ENCODE measurements at places on chromosomes 6 and 20. TPM values are rescaled to one million over a fixed set of nuclear protein-coding genes. Genes with fewer than 3 reads are reported as not detected.

GRCh38 chr20:17059465-17059864 is 167.4 kb upstream of the PCSK2 start:
- DNase-seq = no peak
- no peaks in the 10 kb centered on the region for H3K27me3 ChIP-seq
- H3K36me3 ChIP-seq = peaks cover 1% of the 10 kb centered on the region
- H3K27ac ChIP-seq = no peak overlapping the region
- no peaks in the 10 kb centered on the region for H3K4me1 ChIP-seq

DNA sequence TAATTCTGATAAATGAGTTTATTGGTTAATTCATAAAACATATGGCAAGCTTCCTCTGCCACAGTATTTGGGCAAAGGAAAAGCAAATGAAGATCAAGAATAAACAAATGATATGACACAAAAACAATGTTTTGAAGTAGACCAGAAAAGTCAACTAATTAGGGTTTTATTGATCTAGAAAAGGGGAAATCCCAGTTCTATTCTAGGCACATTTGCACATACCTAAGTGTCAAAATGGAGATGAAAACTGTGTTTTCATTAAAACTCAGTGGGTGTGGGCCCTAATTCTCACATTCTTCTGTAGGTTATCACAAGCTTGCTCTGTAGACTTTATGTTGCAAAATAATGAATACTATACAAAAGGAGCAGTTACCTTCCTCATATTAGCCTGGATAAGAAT is 69.0 kb upstream of the TENT5A start:
- H3K36me3 ChIP-seq = no peaks in the 10 kb centered on the region
- H3K4me1 ChIP-seq = peaks cover 32% of the 10 kb centered on the region
- no peak overlapping the region for H3K4me3 ChIP-seq
- H3K27me3 ChIP-seq = no peaks in the 10 kb centered on the region
- DNase-seq = no peak
- H3K27ac ChIP-seq = no peak overlapping the region

DNA sequence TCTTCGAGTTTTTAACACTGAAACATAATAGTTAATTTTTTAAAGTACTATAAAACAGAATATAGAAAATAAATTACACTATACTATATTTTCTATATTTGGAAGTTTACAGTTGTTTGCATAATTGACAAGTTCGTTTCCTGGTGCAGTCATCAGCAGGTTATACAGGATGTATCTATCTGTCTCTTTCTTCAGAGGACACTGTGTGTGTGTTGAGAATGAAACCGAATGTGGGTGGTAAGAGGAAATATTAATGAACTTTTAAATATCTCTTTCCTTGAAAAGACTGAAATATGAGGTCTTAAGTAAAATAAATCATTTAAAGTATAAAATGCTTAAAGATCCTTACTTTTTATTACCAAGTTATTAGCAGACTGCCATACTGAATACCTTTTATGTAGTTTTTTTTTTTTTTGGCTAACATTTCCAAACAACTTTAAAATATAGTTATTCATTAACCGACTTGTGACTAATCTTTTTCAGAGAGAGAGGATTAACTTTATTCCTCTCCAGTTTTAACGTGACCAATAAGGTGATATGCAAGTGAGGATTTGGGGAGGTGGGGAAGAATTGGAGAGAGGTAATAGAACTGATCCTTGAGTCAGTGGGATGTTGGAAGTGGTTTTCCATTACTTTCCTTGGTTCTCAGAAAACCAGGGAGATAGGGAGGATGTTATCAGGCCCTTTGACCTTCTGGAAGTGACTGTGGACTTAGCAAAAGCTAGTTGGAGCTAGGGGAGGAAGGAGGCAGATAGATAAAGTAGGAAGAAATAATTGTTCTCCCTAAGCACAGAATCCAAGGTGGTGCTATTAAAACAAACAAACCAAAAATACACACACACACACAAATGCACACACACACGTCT is 380.0 kb upstream of the FLRT3 start:
- H3K27me3 ChIP-seq = no peaks in the 10 kb centered on the region
- peaks cover 42% of the 10 kb centered on the region for H3K4me1 ChIP-seq
- no peak overlapping the region for H3K4me3 ChIP-seq
- H3K36me3 ChIP-seq = no peaks in the 10 kb centered on the region
- DNase-seq = no peak

DNA sequence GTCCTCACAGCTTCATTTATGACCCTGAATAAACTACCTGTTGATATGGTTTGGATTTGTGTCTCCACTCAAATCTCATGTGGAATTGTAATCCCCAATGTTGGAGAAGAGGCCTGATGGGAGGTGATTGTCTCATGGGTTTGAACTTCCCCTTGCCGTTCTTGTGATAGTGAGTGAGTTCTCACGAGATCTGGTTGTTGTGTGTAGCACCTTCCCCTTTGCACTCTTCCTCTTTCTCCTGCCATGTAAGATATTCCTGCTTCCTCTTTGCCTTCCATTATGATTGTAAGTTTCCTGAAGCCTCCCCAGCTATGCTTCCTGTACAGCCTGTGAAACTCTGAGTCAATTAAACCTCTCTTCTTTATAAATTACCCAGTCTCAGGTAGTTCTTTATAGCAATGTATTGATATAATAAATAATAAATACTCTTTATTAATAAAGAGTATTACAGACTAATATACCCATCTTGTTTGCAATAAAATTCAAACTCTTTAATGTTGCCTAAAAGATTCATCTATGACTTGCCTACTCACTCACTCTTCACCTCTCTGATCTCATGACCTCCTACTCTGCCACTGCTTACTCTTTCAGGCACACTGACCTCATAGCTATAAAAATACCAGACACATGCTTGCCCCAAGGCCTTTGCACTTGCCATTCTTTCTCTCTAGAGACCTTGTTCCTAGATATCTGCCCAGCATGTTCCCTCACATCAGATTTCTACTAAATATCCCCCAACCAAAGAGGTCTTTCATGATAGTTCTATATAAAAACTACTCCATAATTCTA is 256.4 kb upstream of the MARCKS start:
- peak overlapping the region; percentile 49 for H3K27ac ChIP-seq
- DNase-seq = no peak
- no peak overlapping the region for H3K4me3 ChIP-seq

DNA sequence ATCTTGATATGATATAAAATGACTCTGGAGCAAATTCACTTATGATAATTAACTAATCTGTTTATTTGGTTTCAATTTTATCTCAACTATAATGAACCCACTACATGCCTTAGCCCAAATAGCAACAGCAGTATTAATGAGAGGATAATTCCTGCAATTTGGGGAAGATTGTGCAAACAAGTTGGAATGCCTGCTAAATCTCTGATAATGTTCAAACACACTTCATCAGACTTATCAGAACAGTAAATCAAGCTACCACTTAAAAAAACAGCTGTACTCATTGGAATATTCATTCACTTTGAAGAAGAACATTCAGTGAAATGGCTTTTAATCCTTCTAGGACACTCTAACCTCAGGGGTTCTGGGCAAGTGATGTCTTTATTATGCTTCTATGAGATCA is 85.4 kb downstream of the CBLN4 start:
- no peak overlapping the region for H3K27ac ChIP-seq
- H3K4me1 ChIP-seq = no peaks in the 10 kb centered on the region
- no peaks in the 10 kb centered on the region for H3K27me3 ChIP-seq
- no peak for DNase-seq
- H3K4me3 ChIP-seq = no peak overlapping the region
- H3K36me3 ChIP-seq = no peaks in the 10 kb centered on the region

GRCh38 chr20:9352739-9353138 is 161.7 kb upstream of the LAMP5 start:
- no peak for DNase-seq
- peaks cover 5% of the 10 kb centered on the region for H3K4me1 ChIP-seq
- H3K27me3 ChIP-seq = no peaks in the 10 kb centered on the region
- no peaks in the 10 kb centered on the region for H3K36me3 ChIP-seq
- H3K27ac ChIP-seq = no peak overlapping the region
- no peak overlapping the region for H3K4me3 ChIP-seq

DNA sequence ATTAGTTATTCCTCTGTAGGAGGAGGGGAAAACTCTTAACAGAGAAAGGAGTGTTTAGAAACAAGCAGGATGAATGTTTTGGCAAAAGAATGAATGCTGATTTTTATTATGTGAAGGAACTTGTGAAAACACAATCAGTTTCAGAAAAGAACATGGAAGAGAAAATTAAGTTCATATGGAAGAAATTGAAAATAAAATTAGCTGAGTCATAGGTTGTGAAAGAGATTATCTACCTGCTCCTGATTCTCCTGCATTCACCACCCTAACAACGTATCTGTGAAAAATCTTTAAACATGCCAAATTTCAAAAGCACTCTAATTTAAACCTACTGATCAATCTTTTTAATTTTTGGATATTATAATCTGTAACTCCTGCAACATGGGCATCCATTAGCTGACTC is 227.3 kb upstream of the RSPO3 start:
- peaks cover 15% of the 10 kb centered on the region for H3K27me3 ChIP-seq
- H3K27ac ChIP-seq = no peak overlapping the region
- DNase-seq = no peak
- H3K4me1 ChIP-seq = peaks cover 20% of the 10 kb centered on the region
- no peaks in the 10 kb centered on the region for H3K36me3 ChIP-seq

DNA sequence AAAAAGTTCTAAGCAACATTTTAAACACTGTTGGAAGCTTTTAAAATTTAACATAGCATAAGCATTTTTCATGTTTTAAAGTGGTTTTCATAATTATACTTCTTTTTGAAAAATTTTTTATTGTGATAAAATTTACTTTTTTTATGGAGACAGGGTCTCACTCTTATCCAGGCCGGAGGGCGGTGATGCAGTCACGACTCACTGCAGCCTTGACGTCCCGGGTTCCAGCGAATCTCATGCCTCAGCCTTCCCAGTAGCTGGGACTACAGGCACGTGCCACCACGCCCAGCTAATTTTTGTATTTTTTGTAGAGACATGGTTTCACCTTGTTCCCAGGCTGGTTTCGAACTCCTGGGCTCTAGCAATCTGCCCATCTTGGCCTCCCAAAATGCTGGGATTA is 46.1 kb upstream of the TULP4 start:
- peaks cover 16% of the 10 kb centered on the region for H3K36me3 ChIP-seq
- H3K27ac ChIP-seq = no peak overlapping the region
- no peaks in the 10 kb centered on the region for H3K27me3 ChIP-seq
- DNase-seq = no peak

DNA sequence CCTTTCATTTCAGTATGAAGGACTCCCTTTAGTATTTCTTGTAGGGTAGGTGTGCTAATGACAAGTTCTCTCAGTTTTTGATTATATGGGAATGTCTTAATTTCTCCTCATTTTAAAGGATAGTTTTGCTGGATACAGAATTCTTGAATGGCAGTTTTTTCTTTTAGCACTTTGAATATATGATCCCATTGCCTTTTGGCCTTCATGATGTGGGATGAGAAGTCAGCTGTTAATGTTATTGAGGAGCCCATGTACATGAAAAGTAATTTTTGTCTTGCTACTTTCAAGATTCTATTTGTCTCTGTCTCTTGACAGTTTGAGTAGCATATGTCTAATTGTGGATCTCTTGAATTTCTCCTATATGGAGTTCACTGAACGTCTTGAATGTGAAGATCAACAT is 30.9 kb downstream of the RSPH3 start:
- no peak overlapping the region for H3K4me3 ChIP-seq
- no peaks in the 10 kb centered on the region for H3K27me3 ChIP-seq
- DNase-seq = no peak
- H3K36me3 ChIP-seq = peaks cover 34% of the 10 kb centered on the region
- peak overlapping the region; percentile 46 for H3K27ac ChIP-seq

DNA sequence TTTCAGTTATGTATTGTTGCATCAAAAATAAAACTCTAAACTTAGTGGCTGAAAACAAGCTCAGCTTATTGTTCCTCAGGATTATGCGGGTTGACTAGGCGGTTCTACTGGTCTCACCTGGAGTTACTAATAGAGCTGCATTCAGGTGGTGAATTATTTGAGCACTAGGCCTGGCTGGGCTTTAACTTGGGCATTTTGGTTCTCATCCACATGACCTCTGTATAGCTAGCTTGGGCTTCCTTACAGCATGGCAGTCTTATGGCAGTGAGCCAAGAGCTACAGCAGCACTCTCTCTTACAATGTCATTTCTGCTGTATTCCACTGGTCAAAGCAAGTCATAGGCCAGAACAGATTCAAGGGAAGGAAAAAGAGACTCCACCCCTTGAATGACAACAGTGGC is 1.6 kb downstream of the PGBD1 start:
- peak overlapping the region; percentile 93 for H3K4me3 ChIP-seq
- H3K27me3 ChIP-seq = no peaks in the 10 kb centered on the region
- H3K36me3 ChIP-seq = peaks cover 20% of the 10 kb centered on the region
- H3K27ac ChIP-seq = no peak overlapping the region
- H3K4me1 ChIP-seq = peaks cover 10% of the 10 kb centered on the region

DNA sequence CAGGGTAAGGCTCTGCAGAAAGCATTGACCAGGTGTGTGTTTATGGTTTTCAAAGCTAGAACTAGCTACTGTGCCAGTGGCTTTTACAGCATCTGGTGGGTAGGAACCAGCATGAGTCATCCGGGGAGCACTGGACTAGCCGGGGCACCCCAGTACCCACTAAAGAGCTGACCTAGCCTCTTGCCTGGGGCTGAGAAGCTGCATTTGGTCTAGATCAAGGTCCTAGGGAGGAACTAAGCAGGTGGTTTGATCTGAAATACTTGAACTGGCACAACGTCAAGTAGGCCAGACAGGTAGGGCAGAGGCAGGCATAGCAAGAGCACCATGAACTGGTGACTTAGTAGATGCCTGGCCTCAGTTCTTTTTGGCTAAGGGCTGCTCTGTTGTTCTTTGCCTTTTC is 109.8 kb upstream of the PTPRK start:
- no peak overlapping the region for H3K27ac ChIP-seq
- no peak for DNase-seq
- no peaks in the 10 kb centered on the region for H3K36me3 ChIP-seq
- H3K4me3 ChIP-seq = no peak overlapping the region
- H3K4me1 ChIP-seq = no peaks in the 10 kb centered on the region
- H3K27me3 ChIP-seq = no peaks in the 10 kb centered on the region

DNA sequence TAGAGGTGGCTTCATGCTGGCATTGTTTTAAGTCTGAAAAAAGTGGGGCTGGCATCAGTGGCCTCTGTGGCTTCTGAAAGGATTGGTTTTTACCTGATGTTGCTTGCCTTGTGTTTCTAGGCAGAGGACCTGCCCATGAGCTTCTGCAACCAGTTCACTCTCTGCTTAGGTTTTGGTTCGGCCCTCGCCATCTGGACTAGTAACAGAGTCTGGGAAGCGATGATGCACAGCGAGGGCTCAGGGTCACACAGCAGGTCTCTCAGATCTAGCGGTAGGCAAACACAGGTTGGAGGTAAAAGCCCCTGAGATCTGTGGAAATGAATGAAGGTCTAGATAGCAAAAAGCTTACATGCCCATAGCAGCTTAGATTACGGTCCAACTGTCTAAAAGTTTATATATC is 6.8 kb upstream of the RBL1 start:
- H3K27me3 ChIP-seq = no peaks in the 10 kb centered on the region
- no peaks in the 10 kb centered on the region for H3K4me1 ChIP-seq
- no peak overlapping the region for H3K27ac ChIP-seq
- no peak for DNase-seq

GRCh38 chr6:17967668-17968518 is 19.5 kb downstream of the KIF13A start:
- no peak for DNase-seq
- H3K4me3 ChIP-seq = no peak overlapping the region
- H3K4me1 ChIP-seq = peaks cover 6% of the 10 kb centered on the region

GRCh38 chr6:143410859-143411270 is 39.6 kb downstream of the ADAT2 start:
- H3K4me3 ChIP-seq = no peak overlapping the region
- H3K4me1 ChIP-seq = peaks cover 23% of the 10 kb centered on the region
- H3K27me3 ChIP-seq = no peaks in the 10 kb centered on the region
- peak overlapping the region; percentile 73 for H3K27ac ChIP-seq
- DNase-seq = no peak

The L3MBTL1 gene
- 42.8 TPM for total RNA-seq

The TNFRSF6B gene
- not detected for total RNA-seq

The PAX1 gene
- total RNA-seq = 3.3 TPM

The RAET1L gene
- total RNA-seq = not detected

The CRYBG1 gene
- 3.0 TPM for total RNA-seq

All from progenitor cell of endocrine pancreas (in vitro differentiated cells).